ENCODE measurements at places on chromosomes 1 and 21.
A peak's percentile ranks its signal among the peaks of the same experiment; 100 is the strongest.

DNA sequence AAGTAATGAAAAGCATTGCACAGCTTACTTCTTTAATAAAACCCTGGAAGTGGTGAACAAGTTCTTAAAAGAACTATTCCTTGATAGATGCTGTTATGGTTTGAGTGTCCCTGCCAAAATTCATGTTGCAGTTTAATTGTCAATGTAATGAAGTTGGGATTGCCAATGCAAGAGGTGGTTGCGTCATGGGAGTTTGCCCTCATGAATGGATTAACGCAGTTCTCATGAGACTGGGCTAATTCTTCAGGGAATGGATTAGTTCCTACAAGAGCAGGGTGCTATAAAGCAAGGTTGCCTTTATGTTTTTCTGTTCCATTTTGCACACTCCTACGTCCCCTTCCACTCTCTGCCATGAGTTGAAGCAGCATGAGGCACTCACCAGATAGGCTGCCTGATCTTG is 446.7 kb upstream of the B3GALT2 start:
- H3K27me3 ChIP-seq = no peaks in the 10 kb centered on the region
- H3K27ac ChIP-seq = no peak overlapping the region
- peaks cover 9% of the 10 kb centered on the region for H3K4me1 ChIP-seq
- no peak overlapping the region for H3K4me3 ChIP-seq

- no peaks in the 10 kb centered on the region for H3K27me3 ChIP-seq
- peak; percentile 70 for DNase-seq
- H3K27ac ChIP-seq = peak overlapping the region; percentile 85
- peaks cover 43% of the 10 kb centered on the region for H3K36me3 ChIP-seq
- peaks cover 24% of the 10 kb centered on the region for H3K4me1 ChIP-seq
These were observed 24.6 kb downstream of the RPS6KA1 start for GRCh38 chr1:26553942-26554682.

GRCh38 chr1:103170609-103171008 is 62.3 kb upstream of the COL11A1 start:
- H3K36me3 ChIP-seq = peaks cover 4% of the 10 kb centered on the region
- H3K4me1 ChIP-seq = no peaks in the 10 kb centered on the region
- no peaks in the 10 kb centered on the region for H3K27me3 ChIP-seq
- no peak for DNase-seq

- H3K27me3 ChIP-seq = peaks cover 14% of the 10 kb centered on the region
- H3K36me3 ChIP-seq = no peaks in the 10 kb centered on the region
- no peak overlapping the region for H3K27ac ChIP-seq
- no peaks in the 10 kb centered on the region for H3K4me1 ChIP-seq
These were observed 29.0 kb downstream of the PPFIA4 start for GRCh38 chr1:203055161-203055799.

DNA sequence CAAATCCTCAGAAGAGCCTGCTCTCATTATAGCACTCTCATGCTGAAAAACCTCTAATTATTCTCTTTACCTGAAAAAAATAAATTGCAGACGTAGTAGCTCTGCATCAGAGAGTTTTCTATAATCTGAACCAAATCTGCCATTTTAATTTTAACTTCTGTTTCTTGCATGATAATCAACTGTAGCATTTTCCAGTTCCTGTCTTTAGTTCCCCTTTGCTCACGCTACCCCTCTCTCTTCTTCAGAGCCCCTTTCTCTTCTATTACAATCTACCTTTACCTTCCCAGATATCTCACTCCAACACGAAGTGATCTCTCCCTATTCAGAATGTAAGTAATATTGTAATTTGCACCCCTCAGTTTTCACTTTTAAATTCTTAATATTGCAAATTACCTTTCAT is 31.4 kb downstream of the FMO1 start:
- DNase-seq = no peak
- H3K27ac ChIP-seq = no peak overlapping the region
- no peaks in the 10 kb centered on the region for H3K36me3 ChIP-seq
- H3K27me3 ChIP-seq = peaks cover 23% of the 10 kb centered on the region

GRCh38 chr21:26445440-26445839 is 127.6 kb downstream of the CYYR1 start:
- H3K27ac ChIP-seq = no peak overlapping the region
- H3K27me3 ChIP-seq = no peaks in the 10 kb centered on the region
- H3K36me3 ChIP-seq = no peaks in the 10 kb centered on the region
- DNase-seq = no peak
- no peaks in the 10 kb centered on the region for H3K4me1 ChIP-seq
- no peak overlapping the region for H3K4me3 ChIP-seq

Measured in immature natural killer cell (primary cell).